Astrocyte of the spinal cord (primary cell): ENCODE measurements at places on chromosomes 16 and 17.

DNA sequence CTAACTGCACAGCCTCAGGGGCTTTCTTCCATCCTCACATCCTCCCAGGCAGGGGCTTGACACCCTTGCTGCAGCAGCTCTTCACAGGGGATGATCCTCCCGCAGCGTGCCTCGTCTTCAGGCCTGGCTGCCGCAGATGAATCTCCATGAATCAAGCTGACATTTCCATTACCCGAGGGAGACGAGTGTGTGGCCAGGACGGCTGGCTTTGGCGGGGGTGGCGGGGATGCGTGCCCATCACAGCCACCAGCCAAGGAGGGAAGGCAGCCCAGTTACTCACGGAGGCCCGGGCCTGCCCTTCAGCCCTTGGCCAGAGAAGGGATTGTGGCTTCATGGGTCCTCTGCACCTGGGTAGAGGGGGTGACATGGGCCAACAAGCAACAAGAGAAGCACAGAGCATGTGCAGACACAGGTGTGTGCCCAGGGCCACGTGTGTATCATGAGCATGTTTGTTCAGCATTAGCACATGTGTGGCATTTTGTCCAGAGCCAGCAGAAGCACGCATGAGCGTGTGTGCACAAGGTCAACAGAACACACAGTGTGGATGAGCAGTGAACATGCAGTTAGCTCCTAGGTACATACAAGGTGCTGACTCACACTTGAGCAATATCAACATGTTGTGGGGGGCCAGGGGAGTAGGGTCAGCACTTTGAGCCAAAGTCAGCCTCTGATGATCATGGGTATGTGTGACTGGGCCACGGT is 236.4 kb downstream of the KATNIP start:
- no peak for DNase-seq

GRCh38 chr17:80919331-80920311 is 72.0 kb upstream of the CHMP6 start:
- no peak for DNase-seq

DNA sequence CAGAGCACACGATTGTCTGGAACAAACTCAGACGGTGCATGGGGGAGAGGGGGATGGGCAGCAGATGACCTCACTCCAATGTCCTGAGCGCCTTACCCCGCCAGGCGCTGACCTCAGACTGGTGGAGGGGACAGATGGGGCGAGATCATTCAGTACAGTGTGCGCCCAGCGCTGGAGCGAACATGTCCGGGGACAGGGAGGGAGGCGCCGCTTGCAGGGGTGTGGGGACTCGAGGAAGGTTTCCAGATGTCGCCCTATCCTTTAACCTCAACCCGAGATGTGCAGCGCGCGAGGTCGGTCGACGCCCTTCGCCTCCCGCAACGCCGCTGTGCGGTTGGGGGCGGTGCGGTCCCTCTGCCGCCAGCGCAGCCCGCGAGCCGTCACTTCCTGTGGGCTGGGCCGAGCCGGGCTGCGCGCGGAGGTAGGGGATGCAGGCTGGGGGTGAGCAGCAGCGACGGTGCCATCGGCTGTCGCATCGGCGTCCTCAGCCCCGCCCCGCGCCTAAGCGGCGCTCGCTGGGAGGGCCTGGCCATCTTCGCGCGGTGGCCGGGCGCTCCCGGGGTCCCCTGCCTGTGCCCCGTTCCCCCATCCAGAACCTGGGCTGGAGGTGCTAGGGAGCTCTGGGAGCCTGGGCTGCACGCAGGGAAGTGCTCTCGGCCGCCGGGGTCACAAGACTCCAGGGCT is 5.3 kb upstream of the CDR2L start:
- peak; percentile 28 for DNase-seq

DNA sequence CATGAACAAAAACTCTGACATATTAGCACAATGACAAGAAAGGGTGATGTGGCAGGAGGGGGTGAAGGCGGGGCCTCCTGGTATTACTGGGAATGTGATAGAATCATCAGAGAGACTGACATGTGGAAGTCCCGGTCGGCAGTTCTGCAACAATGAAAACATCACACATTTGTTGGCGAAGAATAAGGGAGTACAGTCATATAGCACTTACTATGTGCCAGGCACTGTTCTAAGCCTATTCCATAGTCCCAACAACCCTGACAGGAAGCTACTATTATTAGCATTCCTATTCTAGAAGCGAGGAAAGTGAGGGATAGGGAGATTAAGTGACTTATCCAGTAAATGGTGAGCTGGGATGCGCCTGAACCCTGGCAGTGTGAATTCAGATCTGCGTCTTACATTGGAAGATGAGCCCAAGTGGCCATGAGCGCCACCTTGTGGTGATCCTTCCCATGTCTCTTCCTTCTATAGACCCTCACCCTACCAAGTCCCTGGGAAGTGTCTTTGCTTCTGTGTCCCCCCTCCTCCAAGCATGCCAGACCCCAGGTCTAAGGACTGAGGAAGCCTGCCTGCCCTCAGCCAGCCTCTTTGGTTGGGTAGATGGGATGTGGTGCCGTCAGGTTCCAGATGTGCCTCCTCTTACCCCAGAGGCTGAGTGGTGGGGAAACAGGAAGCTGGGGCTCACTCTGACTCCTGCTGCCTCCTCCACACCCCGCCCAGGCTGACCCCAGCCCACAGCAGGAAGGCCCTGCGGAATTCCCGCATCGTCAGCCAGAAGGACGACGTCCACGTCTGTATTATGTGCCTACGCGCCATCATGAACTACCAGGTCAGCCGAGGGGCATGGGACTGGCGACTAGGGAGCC is 14.0 kb downstream of the FMNL1 start:
- DNase-seq = peak; percentile 70

DNA sequence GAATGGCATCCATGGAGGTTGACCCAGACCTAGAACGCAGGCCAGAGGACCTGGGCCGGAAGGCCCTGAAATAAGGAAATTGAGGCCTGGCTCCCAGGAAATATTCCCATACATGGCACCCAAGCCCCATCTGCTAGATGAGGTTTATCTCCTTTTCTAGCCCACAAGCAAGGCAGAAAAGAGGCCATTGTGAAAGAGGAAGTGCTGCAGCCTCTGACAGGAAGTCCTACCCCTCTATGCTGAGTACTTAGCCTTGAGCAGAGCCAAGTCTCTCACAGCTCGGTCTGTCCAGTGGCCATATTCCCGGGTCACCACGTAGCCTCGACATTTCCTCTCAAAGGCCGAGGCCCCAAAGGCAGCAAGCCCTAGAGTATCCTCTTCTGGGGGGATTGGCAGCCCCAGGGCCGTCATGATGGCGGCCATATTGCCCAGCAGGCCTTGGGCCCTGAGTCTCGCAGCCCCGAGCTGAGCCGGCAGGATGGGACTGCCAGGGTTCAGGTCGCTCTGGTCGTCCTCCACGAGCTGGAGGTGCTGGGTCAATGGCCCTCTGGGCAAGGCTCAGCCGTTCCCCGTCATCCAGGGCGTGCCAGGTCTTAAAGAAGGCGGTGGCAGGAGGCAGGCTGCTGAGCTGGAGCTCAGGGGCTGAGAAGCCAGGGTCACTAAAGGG is 7.8 kb downstream of the CTF1 start:
- no peak for DNase-seq

GRCh38 chr17:47896672-47897490 is 845 bp downstream of the SP2 start:
- DNase-seq = no peak

DNA sequence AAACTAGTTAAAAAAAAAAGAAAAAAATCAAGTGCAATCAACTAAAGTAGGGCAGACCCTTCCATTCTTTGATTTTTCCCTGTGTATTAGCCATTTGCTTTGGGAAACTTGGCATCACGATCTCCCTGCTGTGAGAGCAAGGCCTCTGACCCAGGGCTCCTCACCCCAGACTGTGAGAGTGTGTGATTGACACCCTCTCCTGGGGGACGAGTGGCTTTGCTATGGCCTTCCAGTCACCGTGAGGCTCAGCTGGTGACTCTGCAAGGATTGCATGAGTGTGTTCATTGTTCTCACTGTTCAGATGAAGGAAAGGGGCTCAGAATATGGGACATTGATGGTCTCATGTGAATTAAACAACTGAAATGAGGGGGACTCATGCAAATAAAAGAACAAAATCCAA is 69.0 kb upstream of the BCAR1 start:
- DNase-seq = no peak

GRCh38 chr16:49799172-49799571 is 56.7 kb downstream of the ZNF423 start:
- DNase-seq = peak; percentile 26

DNA sequence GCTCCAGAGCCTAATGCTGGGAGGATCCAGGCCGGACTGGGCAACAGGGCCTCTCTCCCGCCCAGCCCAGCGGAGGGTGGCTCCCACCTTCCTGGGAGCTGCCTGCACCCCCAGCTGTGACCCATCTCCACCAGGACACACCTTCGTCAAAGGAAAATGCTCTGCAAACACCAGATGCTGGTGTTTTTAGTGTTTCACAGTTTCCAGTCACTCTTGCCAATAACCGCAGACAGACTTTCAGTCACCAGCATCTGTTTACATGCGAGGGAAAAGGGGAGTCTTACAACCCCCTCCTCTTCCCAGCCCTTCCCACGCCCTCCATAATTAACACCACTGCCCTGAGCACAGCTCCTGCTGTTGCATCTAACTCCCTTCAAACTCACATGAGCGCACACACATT is 25.3 kb downstream of the KLHDC4 start:
- DNase-seq = peak; percentile 77

DNA sequence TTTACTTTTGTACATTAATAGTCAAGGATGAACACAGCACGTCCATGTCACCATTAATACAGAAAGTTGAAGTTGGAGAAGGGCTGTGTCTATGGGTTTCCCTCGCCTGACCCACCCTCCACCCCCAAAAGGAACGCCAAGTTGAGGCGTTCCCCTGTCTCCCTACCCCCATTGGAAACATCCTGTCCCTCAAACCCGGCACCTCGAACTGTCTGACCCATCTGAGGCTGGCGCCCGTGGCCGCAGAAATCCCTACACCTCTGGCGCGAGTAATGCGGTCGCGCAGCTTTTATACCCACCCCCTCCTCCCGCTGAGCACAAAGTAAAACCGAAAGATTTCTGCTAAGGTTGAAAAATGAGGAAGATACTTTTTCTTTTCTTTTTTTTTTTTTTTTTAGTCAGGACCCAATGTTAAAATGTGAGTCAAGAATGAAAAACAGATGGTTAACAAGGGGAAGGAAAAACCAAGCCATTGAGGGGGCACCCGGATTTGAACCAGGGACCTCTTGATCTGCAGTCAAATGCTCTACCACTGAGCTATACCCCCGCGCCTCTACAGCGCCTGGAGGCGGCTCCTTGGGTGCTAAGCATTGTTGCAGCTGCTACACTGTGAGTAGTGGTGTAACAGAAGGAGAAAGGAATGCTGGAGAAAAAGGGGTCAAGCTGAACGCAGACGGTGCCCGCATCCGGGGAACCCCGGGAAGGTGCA is 887 bp upstream of the LASP1 start:
- peak; percentile 91 for DNase-seq

- DNase-seq = peak; percentile 73
These were observed 176.3 kb downstream of the RPTOR start for GRCh38 chr17:80720610-80721577.

DNA sequence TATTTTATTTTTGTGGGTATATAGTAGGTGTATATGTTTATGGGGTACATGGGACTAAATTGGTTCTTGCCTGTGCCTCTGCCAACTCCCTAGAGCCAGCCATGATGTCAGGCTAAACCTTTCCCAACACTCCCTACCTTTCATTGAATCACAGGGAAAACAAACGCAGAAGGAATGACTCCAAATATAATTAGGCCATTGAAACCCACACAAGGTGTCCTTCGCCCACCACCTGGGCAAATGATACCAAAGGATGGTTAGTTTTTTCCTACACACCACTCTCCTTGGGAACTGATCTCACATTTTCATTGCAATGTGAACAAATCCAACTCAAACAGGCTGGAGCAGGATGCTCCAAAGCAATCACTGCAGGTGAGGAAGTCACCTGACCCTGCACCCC is 27.5 kb downstream of the WSB1 start:
- DNase-seq = no peak

- peak; percentile 7 for DNase-seq
These were observed 5.5 kb downstream of the TMEM132E start for GRCh38 chr17:34584805-34585416.

GRCh38 chr16:27199736-27200135 is 3.6 kb upstream of the KDM8 start:
- DNase-seq = peak; percentile 24

DNA sequence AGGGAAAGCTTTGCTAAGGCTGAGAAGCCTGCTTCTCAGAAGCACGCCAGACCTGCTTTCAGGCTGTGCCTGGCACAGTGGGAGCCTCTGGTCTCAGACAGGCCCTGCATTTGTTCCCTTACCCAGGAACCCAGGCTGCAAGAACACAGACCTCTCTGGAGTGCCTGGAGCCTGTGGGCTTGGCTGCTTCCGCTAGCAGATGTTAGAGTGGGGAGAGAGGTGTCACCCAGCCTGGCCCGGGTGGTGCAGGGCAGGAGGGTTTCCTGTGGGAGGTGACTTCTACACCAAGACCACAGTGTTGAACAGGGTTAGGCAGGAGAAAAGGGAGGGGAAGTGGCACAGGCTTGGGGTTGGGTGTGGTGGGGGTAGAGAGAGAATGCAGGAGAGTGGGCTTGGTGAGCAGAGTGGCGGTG is 35.8 kb upstream of the ADGRG1 start:
- DNase-seq = no peak

DNA sequence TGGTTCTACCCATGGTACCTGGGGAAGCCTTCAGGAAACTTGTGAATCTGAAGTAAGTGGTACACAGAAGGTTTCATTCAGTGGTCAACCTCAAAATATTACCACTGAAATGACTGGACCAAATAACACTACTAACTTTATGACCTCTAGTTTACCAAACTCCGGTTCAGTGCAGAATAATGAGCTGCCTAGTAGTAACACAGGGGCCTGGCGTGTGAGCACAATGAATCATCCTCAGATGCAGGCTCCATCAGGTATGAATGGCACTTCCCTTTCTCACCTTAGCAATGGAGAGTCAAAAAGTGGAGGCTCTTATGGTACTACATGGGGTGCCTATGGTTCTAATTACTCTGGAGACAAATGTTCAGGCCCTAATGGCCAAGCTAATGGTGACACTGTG is 55.9 kb upstream of the SLC5A11 start:
- no peak for DNase-seq

DNA sequence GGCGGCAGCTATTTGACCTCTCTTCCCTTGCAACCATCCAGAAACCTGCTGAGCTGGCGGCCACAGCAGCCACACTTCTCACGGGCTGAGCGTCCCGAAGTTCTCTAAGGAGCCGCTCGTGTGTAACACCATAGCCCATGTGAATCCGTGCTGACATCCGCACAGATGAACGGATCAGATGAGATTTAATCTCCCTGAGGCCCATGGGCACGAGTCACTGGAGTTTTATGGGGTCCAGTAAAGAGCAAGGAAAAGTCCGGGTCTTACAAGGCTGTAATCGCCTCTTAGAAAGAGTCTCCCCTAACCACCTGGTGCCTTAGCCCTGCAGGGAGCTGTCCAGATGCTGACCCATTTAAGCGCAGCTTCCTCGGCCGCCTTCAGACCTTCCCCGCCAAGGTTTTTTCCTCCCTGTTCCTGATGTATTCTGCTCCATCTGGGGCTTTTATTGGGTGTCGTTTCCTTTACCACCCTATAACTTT is 5.5 kb upstream of the CACNG5 start:
- DNase-seq = peak; percentile 74

- no peak for DNase-seq
These were observed 50.5 kb downstream of the SEC14L1 start for GRCh38 chr17:77191244-77191643.

GRCh38 chr16:66036184-66036583 is 330.3 kb upstream of the CDH5 start:
- DNase-seq = no peak

GRCh38 chr17:7777017-7777416 is 57.0 kb upstream of the KDM6B start:
- no peak for DNase-seq
